ENCODE measurements at places on chromosomes 7 and 10.

- DNase-seq, result no peak
Observed at GRCh38 chr10:124063750-124064603, 29.4 kb downstream of the CHST15 start.

DNA sequence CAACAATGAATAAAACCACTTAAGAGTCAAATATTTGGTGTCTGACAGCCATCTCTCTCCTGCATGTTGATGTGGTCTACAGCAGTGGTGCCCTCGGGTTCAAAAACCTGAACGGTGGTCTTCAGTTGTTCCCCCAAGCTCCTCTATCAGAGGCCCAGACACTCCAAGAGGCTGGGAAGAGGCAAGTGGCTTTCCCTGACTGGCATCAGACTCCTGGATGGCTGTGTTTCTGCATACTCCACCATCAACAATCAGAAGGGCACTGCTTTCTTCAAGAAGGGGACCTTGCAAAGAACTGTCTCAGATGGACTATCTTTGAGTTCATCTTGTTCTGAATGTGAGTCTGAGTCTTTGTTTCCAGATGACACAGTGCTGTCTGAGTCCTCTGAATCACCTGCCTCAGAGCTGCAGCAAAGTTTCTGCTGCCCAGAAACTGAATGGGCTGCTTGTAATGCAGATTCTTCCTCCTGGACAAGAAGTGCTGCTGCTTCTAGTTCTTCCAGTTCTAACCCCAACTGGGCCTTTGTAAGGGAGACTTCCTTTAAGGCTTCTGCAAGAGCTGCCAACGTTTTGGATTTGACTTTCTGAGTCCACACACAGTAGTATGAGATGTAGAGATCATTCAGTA lies 5.9 kb upstream of the SGMS1 start:
- DNase-seq, result no peak

DNA sequence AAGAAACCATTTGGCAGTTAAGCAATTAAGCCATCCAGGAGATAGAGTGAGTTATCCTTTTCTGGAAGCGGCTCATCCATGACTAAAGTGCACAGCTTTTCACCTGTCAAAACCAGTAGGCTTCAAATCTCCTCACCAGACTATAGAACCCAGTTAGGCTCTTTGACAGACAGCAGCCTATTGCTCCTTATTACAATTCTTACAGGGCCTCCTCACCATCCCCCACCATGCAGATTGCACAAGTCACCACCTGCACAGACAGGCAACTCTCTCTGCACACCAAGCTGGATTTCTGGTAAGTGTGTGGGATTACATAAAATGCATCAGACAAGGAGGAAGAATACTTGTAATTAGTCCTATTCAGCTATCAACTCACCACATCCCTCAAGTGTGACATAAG lies 301.6 kb downstream of the SNX13 start:
- no peak for DNase-seq

DNA sequence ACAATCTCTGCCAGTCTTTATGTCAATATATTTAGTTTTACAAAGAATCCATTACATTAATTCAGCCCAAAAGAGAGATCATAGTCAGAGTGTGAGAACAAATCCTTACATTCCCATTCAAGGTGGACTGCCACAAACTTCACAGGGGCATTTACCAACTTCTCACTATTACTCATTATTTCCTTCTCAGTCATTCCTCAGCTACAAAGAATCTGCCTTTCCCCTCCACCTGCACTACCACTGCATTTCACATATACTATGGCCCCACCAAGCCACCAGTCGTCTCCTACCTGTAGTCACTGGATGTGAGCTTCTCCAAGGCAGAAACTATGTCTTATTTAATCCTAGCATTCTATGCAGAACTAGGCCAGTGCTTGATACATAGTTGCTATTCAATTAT lies 94.3 kb downstream of the USP6NL start:
- DNase-seq, result no peak

GRCh38 chr7:101589052-101589451 lies 40.0 kb downstream of the MYL10 start:
- DNase-seq, result no peak

DNA sequence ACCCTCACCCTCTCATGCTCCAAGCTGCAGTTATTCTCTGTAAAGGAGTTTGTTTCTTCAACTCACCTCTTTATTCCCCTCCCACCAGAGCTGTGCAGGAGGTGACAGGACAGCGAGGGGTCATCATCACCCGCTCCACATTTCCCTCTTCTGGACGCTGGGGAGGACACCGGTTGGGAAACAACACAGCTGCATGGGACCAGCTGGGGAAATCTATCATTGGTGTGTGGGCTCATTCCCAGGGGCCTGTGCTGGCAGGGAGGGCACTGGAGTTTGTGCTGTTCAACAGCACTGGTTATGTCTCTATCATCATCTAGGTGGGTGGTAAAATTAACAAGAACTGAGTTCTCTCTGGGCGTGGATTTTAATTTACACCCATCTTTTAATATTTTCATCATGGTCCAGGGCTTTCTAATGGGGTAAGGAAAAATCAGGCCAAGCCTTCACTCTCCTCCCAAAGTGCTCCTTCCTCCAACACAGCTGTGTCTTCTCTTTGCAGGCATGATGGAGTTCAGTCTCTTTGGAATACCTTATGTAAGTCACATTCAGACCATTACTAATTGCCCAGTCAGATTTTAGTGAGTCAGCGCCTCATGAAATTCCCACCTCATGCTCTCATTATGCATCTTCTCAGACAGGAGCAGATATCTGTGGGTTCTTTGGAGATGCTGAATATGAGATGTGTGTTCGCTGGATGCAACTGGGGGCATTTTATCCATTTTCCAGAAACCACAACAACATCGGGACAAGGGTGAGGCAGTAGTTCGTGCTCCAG lies 61.6 kb downstream of the PRSS58 start:
- no peak for DNase-seq
